Right lung (tissue), 10 donors: ENCODE measurements at places on chromosomes 4 and X.

- DNase-seq, result no peak
Measured at GRCh38 chrX:72545990-72546389, 26.7 kb downstream of the HDAC8 start.

DNA sequence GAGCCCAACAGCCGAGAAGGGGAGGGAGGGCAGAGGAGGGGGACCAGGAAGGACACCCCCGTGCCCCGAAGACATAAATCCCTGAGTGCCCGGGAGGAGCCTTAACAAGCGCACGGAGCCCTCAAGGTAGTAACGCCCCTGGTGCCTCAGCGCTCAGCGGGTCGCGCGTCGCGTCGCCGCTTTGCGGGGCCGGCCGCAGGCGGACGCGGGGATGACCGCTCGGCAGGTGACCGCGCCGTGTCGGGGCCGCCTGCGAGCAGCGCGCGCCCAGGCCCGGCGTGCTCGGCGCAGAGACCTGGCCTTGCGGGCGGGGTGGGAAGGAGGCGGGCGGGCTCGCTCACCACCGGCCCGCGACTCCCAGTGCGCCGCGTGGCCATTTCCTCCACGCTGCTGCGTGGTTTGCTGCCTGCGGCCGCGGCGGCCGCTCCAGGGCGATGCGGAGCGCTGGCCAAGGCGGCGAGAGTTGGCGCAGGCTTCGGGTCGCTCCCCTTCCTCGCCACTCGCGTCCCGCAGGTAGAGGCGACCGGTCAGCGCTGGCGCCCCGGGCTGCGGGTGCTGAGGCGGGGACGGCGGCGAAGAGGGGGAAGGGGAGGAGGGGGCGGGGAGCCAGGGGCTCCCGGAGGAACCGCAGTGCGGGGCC lies 632 bp downstream of the CCSER1 start:
- peak; percentile 8 for DNase-seq

DNA sequence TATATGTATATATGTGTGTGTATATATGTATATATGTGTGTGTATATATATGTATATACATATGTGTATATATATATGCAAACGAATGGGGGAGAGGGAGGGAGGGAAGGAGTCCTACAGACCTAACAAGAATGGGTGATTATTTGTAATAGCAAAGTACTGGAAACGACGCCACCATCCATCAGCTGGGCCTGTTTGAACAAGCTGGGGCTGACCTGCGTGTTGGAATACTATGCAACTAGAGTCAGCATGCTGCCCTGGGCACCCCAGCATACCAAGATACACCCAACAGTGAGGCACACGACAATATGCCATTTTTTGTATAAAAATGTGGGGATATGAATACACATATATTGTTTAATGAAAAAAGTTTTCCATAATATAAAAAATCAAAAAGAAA lies 21.6 kb upstream of the CCNQ start:
- no peak for DNase-seq

DNA sequence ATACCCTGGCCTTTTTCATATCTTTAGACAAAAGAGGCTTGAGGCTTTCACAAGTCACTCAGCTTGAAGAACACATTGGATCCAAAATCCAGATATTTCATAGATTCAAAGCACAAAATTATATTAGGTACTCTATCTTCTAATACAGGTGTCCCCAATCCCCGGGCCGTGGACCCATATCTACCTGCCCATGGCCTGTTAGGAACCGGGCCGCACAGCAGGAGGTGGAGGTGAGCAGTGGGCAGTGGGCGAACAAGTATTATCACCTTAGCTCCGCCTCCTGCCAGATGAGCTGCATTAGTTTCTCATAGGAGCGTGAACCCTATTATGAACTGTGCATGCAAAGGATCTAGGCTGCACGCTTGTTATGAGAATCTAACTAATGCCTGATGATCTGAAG lies 18.7 kb downstream of the YIPF7 start:
- no peak for DNase-seq

GRCh38 chr4:15010038-15010585 lies 7.8 kb downstream of the CPEB2 start:
- DNase-seq, result no peak

DNA sequence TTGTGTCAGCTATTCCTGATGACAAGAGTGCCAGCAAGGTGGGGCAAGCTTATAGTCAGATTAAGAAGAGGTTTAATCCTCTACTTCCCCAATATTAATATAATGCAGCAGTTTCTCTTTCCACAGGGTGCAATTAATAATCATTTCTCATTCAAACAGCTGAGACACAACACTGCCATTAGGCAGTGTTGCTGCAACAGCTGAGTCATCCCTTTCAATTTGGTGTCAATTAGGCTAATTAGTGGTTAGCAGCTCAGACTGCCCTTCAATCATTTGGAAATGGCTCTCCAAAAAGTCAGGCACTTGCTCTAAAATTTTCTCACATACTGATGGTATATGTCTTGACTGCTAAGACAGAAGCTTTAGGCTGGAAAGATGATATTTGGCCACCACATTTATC lies 265.7 kb upstream of the FAM241A start:
- no peak for DNase-seq

DNA sequence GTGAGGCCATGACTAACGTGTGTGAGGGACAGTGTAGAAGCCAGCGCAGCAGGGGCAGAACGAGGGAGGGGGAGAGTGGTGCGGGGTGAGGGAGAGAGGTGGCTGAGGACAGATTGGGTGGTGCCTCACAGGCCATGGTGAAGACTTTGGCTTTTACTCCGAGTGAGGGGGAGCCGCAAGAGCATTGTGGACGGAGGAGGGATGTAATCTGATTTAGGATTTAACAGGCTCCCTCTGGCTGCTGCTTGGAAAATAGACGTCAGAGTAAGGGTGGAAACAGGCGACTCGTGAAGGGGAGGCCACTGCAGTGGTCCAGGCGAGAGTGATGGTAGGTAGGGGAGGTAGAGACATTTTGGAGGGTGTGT lies 13.0 kb downstream of the PPP1R3F start:
- DNase-seq, result no peak

DNA sequence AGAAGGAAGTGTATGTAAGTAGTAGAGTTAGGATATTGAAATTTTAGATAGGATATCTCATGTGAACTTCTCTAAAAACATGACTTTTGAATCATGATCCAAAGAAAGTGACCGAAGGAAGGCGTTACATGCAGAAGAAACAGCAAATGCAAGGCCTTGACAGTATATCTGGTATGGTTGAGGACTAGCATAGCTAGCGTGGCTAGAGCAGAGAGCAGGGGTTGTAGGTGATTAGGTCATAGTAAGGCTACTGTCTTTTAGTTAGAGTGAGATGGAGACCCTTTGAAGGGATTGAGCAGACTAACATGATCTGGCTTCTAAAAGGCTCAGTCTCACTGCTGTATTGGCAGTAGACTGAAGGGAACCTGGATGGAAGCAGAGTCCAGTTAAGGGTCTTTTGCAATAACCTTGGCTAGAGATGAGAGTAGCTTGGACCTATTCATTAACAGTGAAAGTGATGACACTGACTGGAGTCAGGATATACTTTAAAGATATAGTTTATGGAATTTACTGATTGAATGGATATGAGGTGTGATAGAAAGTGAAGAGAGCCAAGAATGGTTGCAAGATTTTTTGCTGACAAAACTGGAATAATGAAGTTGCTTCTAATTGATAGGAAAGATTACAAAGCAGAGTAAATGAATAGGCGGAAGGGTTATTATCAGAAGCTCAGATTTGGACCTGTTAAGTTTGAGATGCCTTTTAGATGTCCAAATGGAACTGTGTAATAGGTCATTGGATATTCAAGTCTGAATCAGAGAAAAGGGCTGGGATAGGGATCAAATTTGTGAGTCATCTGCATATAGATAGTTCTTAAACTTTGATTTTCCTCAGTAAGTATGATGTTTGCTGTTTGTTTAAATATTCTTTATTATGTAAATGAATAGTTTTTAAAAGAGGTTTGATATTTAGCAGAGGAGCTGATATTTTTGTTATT lies 59.8 kb downstream of the MRPL1 start:
- no peak for DNase-seq

DNA sequence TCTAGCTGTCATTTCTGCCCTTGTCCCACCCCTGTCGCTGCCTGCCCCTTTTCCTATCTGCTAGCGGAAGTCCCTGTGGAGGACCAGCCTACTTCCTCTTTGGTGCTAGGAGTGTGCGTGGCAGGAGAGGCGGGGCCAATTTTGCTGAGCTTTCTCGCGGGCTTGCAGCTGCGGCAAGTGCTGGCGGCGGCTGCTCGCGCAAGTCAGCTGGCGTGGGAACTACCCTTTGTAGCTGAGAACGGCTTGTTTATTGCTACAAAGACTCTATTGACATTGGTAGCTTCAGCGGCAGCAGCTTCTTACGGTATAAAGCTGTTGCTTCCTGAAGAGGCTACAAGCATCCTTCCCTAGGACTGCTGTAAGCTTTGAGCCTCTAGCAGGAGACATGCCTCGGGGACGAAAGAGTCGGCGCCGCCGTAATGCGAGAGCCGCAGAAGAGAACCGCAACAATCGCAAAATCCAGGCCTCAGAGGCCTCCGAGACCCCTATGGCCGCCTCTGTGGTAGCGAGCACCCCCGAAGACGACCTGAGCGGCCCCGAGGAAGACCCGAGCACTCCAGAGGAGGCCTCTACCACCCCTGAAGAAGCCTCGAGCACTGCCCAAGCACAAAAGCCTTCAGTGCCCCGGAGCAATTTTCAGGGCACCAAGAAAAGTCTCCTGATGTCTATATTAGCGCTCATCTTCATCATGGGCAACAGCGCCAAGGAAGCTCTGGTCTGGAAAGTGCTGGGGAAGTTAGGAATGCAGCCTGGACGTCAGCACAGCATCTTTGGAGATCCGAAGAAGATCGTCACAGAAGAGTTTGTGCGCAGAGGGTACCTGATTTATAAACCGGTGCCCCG lies at the start of gene MAGEH1:
Gene MAGEH1 (plus strand): TSS at position 138 of the 843 bp plus-strand sequence. CDS start 248 bp downstream, at position 386.
- peak; percentile 73 for DNase-seq

DNA sequence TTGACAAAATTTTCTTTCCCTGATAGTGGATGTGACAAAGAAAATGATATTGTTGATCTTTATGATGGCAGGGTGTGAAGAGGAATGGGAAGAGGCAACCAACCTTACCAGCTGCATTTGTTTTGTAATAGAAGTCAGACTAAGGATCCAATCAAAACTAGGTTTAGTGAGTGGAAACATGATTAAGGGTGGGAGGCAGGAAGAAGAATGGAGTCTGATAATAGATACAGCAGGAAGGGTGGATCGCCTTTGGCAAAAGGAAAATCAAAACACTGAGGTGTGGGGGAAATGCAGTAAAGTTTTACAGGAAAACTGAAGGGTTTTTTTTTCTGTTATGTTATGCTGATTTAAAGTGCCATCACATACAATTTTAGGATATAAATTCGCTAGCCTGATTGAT lies 3.4 kb downstream of the CLIC2 start:
- no peak for DNase-seq

- no peak for DNase-seq
Measured at GRCh38 chr4:100510551-100510950, 7.3 kb downstream of the EMCN start.

GRCh38 chr4:83217721-83218522 lies 66.7 kb downstream of the COQ2 start:
- no peak for DNase-seq

GRCh38 chrX:10327651-10328050 lies 170.9 kb downstream of the CLCN4 start:
- DNase-seq, result no peak

DNA sequence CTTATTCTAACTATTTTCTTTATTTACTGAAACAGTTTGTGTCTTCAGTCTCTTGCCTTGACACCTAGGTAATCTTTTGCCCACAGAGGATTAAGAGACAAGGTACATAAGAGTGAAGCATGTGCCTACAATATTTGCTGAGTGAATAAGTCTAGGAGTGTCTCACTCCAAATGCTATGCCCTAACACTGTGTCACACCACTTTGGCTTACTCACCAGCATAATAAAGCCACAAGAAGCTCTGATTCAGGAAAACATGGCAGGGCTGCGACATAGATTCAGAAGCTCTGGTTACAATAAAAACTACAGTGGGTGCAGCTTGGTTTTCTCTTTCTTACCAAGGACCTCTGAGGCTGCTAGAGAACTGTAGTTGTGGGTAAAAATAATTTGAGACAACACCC lies 127.1 kb downstream of the RBM46 start:
- no peak for DNase-seq

- no peak for DNase-seq
Measured at GRCh38 chrX:350148-350533, 31.5 kb upstream of the GTPBP6 start.

- DNase-seq, result no peak
Measured at GRCh38 chrX:40112996-40113395, 15.2 kb upstream of the BCOR start.

GRCh38 chr4:53322696-53323095 lies 43.2 kb downstream of the SCFD2 start:
- DNase-seq, result no peak

GRCh38 chr4:149784018-149784417 lies 31.6 kb downstream of the IQCM start:
- DNase-seq, result no peak

GRCh38 chr4:71074452-71075299 lies 81.2 kb downstream of the DCK start:
- DNase-seq, result peak; percentile 6

GRCh38 chr4:121822796-121823504 lies 733 bp downstream of the CCNA2 start:
- no peak for DNase-seq

- no peak for DNase-seq
Measured at GRCh38 chr4:47118192-47118929, 87.0 kb downstream of the GABRB1 start.

GRCh38 chr4:11183356-11183740 lies 245.3 kb downstream of the HS3ST1 start:
- DNase-seq, result peak; percentile 12

DNA sequence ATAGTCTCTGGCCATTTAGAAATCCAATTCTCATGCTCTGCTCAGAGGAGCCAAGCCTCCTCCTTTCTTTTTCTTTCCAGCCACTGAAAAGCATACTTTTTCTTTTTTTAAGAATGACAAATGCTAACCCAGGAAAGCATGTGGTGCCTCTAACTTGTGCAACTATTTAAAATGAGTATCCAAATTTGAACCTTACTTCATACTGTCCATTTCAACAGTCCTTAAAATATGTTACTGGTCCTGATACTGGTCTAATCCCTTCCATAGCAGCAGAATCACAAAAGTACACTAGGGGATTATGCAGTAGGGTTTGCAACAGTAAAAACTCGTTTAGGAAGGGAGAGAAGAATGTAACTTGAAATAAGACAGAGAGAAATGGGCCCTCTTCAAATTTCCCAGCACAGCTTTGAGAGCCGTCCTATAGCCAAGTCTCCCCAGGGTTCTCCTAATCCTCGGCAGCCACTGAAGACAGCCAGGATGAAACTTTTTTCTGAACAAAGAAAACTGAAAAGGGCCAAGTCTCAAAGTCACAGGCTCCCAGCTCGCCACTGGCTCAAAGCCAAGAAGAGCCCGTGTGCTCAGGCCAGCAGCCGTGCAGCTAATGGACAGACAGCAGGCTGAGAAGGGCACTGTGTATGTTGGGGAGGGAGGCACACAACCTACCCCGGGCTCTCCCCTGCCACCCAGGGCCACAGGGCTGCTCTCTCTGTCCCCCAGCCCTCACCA lies 39.5 kb downstream of the GPC4 start:
- no peak for DNase-seq

- DNase-seq, result peak; percentile 60
Measured at GRCh38 chr4:77623091-77623490, 17.5 kb downstream of the CXCL13 start.

- DNase-seq, result peak; percentile 73
Measured at GRCh38 chr4:106273831-106274230, 42.2 kb downstream of the TBCK start.

- no peak for DNase-seq
Measured at GRCh38 chrX:107725761-107726555, 49.6 kb downstream of the TSC22D3 start.
